NB4 (cell line): ENCODE measurements at places on chromosomes 12 and 14.

- DNase-seq = no peak
These were observed 39.3 kb downstream of the RBM19 start for GRCh38 chr12:113926788-113927187.

DNA sequence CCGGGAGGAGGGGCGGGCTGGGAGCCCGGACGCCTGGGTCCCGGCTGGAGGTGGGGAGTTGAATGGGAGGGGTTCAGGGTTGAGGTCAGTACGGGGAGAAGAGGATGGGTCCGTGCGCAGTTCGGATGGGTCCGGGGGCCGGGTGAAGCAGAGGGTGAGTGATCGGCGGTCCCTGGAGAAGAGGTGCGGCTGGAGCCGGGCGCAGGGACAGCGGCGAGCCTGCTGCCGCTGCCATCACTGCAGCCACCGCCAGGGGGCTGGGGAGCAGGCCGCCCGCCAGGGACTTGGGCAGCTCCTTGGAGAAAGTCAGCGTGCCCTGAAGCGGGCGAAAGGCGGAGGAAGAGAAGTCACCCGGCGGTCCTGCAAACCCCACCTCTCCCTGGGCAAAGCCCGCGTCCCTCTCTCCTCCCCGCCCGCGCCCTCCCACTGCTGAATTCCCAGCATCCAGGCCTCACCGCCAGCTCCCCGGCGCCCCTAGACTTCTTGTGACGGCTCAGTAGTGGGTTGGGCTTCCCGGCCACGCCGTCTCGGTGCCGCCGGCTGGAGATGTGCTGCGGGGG lies 6.0 kb upstream of the GPR84 start:
- peak; percentile 84 for DNase-seq

- peak; percentile 40 for DNase-seq
These were observed 710 bp upstream of the BMAL2 start for GRCh38 chr12:27331927-27332324.

DNA sequence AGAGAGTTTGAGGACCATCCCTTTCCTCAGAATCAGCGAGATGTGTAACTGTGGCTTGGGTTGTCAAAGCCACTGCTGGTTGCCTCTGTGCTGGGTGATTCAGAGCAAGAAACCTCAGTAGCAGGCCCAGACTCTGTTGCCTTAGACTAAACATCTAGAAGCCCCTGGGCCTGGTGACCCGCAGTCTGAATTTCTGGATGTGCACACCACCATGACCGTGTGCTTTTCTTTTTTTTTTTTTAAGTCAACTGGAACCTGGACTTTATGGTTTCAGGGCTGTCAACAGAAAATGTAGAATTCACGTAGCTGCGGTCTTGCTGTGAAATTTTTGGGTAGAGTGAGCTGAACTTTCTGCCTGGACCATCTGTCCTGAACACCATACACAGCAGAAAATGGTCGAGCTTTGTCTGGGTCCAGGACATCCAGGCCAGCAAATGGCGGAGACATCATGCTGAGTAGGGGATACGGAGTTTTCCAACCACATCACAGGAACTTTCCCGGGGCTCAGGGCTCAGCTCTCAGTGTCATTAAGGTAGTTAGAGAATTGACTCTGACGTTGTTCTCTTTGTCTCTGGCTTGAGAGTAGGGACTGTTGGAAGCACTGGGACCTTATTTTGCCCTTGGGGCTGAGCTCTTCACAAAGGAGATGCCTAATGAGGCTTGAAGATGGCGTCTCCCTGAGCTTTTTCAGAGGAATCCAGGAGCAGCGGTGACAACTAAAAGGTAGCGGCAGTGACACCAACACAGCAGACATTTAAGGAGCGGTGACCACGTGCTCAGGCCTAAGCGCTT lies 23.0 kb upstream of the BATF start:
- no peak for DNase-seq

- peak; percentile 73 for DNase-seq
These were observed 45.4 kb upstream of the TMED10 start for GRCh38 chr14:75221797-75222196.

GRCh38 chr14:30214014-30214413 lies 286.4 kb upstream of the PRKD1 start:
- no peak for DNase-seq

DNA sequence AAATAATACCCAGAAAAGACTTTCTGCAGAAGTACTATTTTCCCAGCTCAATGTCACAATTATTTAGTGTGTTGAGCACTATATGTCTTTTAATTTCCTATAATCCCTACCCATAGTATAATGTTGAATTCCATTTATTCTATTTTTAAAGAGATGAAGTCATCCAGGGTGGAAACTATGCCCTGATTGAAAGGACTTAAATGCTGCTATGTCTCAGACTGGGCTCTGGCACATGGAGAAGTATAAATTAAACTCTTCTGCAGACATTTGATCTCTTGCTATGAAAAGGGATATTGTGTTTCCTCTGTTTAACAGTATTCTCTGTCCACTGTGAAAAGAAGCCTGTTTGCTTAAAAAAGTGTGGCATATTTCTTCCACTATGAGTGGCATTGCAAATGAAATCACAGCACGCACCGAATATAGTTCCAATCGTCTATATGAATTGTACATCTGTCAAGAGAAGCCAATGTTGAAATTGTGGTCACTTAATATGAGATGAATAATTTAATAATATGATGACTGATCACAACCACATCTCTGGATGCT lies 192.3 kb downstream of the BCAT1 start:
- DNase-seq = no peak

DNA sequence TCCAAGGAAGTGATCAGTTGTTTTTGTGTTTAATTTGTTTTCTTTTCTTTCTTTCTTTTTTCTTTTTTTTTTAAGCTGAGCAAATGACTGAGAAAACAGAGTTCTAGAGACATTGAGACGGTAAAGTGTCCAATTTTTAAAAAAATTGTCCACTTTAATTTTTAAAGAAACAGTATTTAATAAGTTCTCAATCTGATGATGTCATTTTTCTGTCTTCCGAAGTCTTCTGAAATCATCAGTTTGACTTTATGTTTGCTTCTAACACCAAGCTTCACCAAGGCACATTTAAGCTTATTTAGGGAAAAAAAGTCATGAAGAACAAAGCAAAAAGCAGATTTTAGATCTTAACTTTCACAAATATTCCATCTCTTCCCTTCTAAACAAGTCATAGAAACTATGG lies 63.4 kb upstream of the RTRAF start:
- DNase-seq = no peak

- DNase-seq = no peak
These were observed 12.2 kb downstream of the BRI3BP start for GRCh38 chr12:125005652-125006051.

- DNase-seq = peak; percentile 66
These were observed 19.4 kb downstream of the BDKRB1 start for GRCh38 chr14:96275177-96276112.

GRCh38 chr12:28878629-28879028 lies 270.4 kb upstream of the FAR2 start:
- no peak for DNase-seq

DNA sequence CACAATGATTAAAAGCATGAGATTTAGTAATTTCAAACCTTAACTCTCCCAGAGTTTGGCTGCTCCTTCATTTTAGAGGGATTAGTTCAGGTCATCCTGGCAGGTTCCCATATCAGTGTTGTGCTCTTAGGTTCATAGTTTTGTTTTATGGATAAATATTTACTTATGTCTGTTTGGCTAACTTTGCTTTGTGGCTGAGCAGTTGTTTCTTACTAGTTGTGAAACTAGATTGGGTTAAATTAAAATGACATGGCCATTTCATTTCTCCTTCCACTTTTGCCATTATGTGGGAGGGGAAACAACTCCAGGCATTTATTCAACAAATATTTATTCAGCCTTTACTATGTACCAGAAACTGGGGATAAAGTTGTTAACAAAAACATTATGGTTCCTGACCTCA lies 158.8 kb downstream of the TMTC3 start:
- no peak for DNase-seq

DNA sequence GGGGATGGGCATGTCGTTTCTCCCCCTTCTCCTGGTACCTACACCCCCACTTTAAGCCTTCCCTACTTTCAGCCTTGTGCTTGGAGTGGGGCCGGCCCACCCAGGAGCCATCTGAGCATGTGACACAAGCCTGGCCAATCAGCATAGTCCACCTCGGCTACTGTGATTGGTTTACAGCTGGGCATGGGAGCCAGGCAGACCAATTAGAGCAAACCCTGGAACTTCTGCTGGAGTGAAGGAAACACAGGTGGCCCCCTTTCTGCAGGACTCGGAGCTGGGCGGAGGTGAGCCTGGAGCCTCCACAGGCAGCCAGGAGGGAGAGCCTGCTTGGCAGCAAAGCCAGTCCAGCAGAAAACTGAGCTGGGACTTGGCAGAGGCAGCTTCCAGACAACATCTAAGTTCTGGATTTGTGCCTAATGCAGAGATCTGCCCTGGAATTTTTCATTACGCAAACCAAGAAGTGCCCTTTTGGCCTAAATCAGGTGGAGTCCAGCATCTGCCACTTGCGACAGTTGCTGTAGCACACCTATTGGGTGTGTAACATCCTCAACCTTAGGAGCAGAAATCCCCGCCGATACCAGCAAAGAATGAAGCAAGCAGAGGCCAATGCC lies 59.5 kb downstream of the SCARB1 start:
- DNase-seq = peak; percentile 53

DNA sequence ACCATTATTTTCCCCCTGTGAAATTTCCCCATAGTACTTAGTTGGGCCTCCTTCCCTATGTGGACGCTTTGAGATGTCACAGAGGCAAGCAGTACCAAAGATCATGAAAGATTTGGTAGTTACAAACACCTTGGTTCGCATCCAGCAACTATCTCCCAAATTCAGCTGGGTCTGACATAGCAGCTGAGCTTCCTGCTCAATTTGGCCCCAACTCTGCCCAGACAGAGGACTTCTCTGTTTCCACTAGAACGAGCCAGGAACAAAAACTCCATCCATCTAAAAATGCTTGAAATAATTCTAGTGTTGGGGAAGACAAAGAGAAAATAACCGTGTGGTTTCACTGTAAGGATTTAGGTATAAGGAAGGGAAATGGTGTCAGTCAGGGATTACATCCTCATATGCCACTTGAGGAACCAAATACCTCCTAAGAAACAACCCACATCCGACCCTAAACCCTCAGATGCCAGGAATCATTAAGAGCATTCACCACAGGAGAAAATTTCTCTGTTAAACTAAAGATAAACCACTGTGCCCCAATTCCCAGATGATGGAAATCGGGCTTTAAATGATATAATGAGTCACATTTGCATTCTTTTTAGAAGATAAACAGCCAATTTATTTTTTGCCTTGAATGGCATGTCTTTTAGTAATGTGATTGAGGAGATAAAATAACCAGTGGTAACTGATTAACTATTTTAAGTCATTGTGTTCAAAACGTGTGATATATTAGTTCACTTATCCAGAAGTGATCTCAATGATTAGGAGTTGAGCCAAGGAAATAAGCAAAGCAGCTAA lies 103.7 kb upstream of the IFNG-AS1 start:
- DNase-seq = no peak

DNA sequence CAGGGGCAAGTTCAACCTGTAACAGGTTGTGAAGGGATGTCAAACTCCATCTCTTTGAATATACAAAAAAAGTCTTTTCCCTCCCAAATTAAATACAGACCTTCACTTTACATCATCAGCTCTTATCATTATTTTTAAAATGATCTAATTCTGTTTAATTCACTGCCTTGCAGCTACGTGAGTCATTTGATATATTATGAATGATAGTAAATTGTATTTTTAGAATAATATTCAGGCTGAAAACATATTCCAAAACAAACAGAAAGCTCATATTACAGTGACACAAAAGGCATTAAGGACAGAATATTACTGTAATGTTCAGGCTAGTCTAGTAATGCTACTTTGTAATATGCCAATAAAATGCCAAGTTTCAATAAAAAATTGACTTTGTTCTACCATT lies 53.3 kb downstream of the BCAT1 start:
- DNase-seq = no peak

DNA sequence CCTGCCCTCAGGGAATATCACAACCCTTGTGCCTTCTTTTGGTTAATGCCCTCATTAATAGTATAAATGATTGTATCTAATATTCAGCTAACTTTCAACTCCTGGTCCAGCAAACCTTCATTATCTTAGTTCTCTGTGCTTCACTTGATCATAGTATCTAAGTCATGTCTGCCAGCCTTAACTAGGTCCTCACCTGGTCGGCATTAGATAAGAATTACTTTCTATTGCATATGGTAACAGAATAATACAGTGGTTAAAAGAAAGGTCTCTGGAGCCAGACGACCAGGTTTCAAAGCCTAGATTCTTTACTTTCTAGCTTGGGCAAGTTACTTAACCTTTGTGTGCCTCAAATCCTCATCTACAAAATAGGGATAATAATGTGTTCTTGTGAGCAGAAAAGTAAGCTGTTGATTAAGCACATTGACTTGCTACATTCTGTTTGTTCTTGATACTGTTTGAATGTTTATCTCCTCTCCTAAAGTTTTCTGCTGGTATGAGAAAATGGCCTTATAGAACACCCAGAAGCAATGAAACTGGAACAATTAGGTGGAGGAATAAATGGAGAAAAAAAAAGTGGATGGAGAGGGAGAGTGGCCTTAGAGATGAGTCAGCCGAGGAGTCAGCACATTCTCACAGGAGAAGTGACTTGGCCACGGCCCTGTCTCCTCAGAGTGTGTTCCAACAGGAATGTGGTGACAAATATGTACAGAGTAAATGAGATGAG lies 176.1 kb downstream of the SLC25A21 start:
- DNase-seq = no peak

DNA sequence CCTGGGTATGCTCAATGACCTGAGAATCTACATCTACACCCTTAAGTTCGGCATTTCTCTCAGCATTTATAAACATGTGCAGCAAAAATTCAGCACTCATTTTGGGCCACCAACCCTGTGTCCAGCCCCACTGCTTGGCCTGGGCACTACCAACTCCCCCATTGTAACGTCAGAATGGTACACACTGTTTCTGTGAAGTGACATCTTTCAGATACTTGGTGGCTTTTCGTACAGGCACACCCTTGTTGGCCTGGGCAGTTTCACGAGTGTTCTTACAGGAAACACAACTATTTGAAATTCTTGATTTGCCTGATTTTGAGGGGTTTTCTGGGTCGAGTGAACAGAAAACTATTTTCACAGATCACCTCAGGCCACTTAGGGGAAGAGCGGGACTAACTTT lies 46.0 kb downstream of the TSHR start:
- no peak for DNase-seq

DNA sequence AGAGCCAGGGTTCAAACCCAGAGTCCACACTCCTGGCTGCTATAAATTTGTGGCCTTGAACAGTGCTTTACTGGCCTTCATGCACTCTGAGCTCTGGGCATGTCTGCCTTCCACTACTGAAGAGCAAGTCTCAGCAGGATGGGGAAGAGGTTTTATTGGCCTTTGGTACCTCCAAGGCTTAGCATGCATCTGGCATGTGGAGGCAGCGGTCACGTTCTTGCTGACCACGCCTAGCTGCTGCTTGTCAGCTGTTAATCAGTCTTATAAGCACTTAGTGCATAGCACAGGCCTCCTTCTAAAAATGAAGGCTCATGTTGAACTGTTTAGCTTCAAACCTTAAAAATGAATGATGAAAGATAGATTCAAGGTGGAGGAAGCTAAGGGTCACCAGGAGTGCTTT lies 177.5 kb downstream of the PELI2 start:
- no peak for DNase-seq

DNA sequence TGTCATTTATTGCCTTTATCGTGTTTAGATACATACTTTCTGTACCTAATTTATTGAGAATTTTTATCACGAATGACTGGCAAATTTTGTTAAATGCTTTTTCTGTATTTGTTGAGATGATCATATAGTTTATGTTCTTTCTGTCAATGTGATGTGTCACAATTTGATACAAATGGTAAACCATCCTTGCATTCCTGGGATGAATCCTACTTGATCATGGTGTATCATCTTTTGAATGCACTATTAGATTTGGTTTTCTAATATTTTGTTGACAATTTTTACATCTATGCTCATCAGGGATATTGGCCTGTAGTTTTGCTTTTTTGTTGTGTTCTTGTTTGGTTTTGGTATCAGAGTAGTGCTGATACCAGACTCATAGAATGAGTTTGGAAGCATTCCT lies 185.1 kb downstream of the NUBPL start:
- no peak for DNase-seq
